Tibial nerve (tissue), 4 donors: ENCODE measurements at places on chromosomes 16 and 17.

GRCh38 chr17:71273441-71273840 lies 847.4 kb upstream of the SOX9 start:
- no peaks in the 10 kb centered on the region for H3K36me3 ChIP-seq
- no peaks in the 10 kb centered on the region for H3K27me3 ChIP-seq
- no peaks in the 10 kb centered on the region for H3K4me1 ChIP-seq
- H3K27ac ChIP-seq, result no peak overlapping the region

DNA sequence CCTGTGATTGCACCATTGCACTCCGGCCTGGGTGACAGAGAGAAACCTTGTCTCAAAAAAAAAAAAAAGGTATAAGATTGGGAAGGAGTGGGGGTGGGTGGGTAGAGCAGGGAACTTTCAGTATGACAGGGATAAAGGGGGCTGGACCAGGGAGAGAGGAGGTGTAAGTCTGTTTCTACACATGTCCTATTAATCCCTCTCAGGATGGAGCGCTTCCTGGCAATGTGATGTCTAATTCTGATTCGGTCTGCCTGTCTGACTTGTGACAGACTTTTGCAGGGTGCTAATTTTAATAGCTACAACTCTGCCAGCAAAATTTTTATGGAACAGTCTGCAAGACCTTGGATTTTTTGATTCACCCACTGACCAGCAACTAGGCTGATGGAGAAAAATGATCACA lies 53.8 kb upstream of the SLC25A19 start:
- H3K36me3 ChIP-seq, result no peaks in the 10 kb centered on the region
- H3K27me3 ChIP-seq, result no peaks in the 10 kb centered on the region
- no peak overlapping the region for H3K27ac ChIP-seq
- DNase-seq, result no peak

GRCh38 chr17:3918372-3919122 lies 2.3 kb upstream of the P2RX1 start:
- no peak for DNase-seq
- H3K27me3 ChIP-seq, result no peaks in the 10 kb centered on the region
- no peak overlapping the region for H3K4me3 ChIP-seq
- H3K4me1 ChIP-seq, result peaks cover 27% of the 10 kb centered on the region

GRCh38 chr16:57683636-57684545 lies 10.7 kb upstream of the DRC7 start:
- no peaks in the 10 kb centered on the region for H3K4me1 ChIP-seq
- H3K4me3 ChIP-seq, result no peak overlapping the region
- H3K27me3 ChIP-seq, result no peaks in the 10 kb centered on the region
- no peak overlapping the region for H3K27ac ChIP-seq

- no peak for DNase-seq
- peaks cover 14% of the 10 kb centered on the region for H3K36me3 ChIP-seq
- no peaks in the 10 kb centered on the region for H3K4me1 ChIP-seq
- H3K4me3 ChIP-seq, result no peak overlapping the region
Measured at GRCh38 chr16:74713325-74713724, 12.7 kb upstream of the MLKL start.

DNA sequence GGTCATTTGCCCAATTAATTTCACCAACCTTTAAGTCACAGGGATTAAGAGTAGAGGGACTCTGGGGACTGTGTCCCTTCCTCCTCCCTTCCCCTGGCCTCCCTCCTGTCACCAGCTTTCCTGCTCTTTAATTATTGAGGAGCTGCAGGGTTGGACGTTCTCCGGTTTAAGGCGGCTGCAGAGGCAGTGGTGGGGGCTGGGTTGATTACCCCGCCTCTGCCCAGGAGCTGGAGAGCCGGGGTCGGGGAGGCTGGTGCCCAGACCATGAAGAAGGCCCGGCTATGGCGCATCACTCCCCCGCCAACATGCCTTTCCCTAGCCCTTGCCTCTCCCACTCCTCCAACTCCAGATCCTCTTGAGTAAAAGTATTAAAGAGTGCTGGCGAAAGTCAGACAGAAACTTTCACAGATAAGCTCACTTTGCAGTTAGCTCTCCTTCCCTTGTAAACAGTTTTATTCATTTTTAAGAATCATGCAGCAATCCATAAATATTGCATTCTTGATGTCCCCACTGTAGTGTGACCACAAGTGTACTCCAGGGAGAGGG lies 1.1 kb upstream of the FOXJ1 start:
- DNase-seq, result no peak
- H3K27ac ChIP-seq, result no peak overlapping the region
- peaks cover 31% of the 10 kb centered on the region for H3K4me1 ChIP-seq
- peaks cover 39% of the 10 kb centered on the region for H3K27me3 ChIP-seq
- H3K36me3 ChIP-seq, result peaks cover 10% of the 10 kb centered on the region

GRCh38 chr17:2705263-2705662 lies 6.3 kb downstream of the CLUH start:
- H3K27ac ChIP-seq, result no peak overlapping the region
- peaks cover 4% of the 10 kb centered on the region for H3K36me3 ChIP-seq
- no peak for DNase-seq
- no peak overlapping the region for H3K4me3 ChIP-seq
- H3K4me1 ChIP-seq, result peaks cover 33% of the 10 kb centered on the region

GRCh38 chr17:50594128-50594823 lies 33.8 kb downstream of the CACNA1G start:
- H3K4me1 ChIP-seq, result no peaks in the 10 kb centered on the region
- DNase-seq, result no peak
- no peaks in the 10 kb centered on the region for H3K27me3 ChIP-seq
- no peak overlapping the region for H3K4me3 ChIP-seq
- no peaks in the 10 kb centered on the region for H3K36me3 ChIP-seq

- no peaks in the 10 kb centered on the region for H3K27me3 ChIP-seq
- H3K4me1 ChIP-seq, result no peaks in the 10 kb centered on the region
- H3K27ac ChIP-seq, result no peak overlapping the region
Measured at GRCh38 chr16:14105760-14106375, 34.7 kb downstream of the MRTFB start.

DNA sequence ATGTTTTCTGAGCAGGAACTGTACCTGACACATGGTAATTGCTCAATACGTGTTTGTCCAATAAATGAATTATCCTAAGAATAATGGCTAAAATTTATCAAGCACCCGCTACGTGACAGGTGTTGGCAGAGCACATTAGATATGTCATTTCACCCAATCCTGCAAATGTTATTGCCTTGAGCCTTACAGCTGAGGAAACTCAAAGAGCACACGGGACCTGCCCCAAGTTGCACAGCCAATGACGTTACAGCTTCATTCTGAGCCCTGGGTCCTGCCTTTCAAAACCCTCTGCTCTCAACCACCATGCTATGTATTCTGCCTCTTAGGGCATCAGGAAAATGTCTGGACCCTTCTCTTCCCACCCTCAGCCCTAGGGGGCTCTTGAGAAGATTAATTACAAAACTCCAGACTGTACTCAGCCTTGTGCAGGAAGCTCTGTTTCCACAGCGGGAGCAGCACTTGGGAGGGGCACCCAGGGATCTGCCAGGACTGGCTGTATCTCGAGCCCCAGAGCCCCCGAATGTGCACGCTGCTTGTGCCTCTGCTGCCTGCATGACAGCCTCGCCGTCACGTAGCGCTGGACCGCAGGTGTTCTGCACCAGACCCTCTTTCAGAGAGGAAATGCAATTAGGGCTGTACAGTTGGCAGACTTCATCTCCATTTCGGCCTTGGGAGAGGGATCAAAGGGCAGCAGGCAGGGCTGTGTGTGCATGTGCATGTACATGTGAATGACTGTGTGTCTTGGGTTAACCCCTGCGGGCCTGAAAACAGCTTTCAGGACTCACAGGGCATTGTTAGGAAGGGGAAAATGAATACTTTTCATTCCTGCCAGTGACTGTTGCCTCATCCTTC lies 71.6 kb downstream of the GPR139 start:
- no peak overlapping the region for H3K4me3 ChIP-seq
- no peaks in the 10 kb centered on the region for H3K27me3 ChIP-seq
- no peak for DNase-seq
- no peaks in the 10 kb centered on the region for H3K4me1 ChIP-seq

GRCh38 chr17:41420134-41420533 lies 4.3 kb downstream of the KRT37 start:
- no peak overlapping the region for H3K27ac ChIP-seq
- H3K27me3 ChIP-seq, result no peaks in the 10 kb centered on the region
- no peak for DNase-seq
- no peak overlapping the region for H3K4me3 ChIP-seq
- H3K36me3 ChIP-seq, result no peaks in the 10 kb centered on the region

DNA sequence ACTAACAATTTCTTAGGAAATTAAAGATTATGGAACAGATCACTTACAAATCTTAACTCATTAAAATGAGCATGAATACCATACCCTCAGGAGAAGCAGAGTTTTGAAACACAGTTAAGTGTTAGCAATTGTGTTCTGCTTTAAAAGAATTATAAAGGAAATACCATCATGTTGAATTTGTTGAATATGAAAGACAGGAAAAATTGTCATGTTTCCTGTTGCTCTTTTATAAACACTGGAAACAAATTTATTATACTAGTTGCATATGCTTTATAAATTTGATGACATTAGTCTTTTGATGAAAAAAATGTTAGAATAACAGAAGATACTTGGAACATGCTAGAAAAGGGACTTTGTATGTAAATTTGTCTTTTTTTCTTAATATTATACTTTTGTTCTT lies 59.7 kb downstream of the VMP1 start:
- no peak for DNase-seq
- no peak overlapping the region for H3K4me3 ChIP-seq
- H3K27me3 ChIP-seq, result no peaks in the 10 kb centered on the region
- H3K36me3 ChIP-seq, result no peaks in the 10 kb centered on the region
- no peak overlapping the region for H3K27ac ChIP-seq

DNA sequence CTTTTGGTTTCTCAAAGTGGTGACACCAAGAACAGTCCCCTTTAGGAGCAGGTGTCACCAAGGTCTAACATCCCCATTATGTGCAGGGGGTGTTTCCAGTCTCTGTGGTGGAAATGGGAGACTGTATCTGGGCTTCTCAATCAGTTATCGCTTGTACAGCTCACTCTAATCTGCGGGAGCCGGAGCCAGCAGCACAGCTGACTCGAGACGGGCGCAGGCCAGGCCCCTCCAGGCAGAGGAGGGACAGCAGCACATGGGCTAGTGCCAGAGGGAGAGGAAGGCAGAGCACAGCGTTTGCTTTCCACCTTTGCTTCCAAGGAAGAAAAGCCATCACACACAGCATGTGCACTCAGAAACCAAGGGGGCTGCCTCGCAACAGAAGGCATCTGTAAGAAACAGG lies 91.2 kb upstream of the CREBBP start:
- H3K4me3 ChIP-seq, result no peak overlapping the region
- H3K36me3 ChIP-seq, result no peaks in the 10 kb centered on the region
- H3K27ac ChIP-seq, result no peak overlapping the region
- no peaks in the 10 kb centered on the region for H3K4me1 ChIP-seq

- peaks cover 23% of the 10 kb centered on the region for H3K4me1 ChIP-seq
- H3K27ac ChIP-seq, result no peak overlapping the region
- DNase-seq, result no peak
- no peaks in the 10 kb centered on the region for H3K36me3 ChIP-seq
- peak overlapping the region; percentile 34 for H3K4me3 ChIP-seq
Measured at GRCh38 chr16:58464047-58464915, 35.7 kb upstream of the NDRG4 start.

- H3K4me3 ChIP-seq, result no peak overlapping the region
- H3K27ac ChIP-seq, result no peak overlapping the region
- DNase-seq, result no peak
- H3K27me3 ChIP-seq, result no peaks in the 10 kb centered on the region
- H3K36me3 ChIP-seq, result no peaks in the 10 kb centered on the region
- H3K4me1 ChIP-seq, result no peaks in the 10 kb centered on the region
Measured at GRCh38 chr17:36755586-36755985, 154.2 kb downstream of the MRM1 start.
